Activated T-cell treated with anti-CD3 and anti-CD28 coated beads for 4 hours (primary cell): ENCODE measurements at places on chromosomes 2 and 18.

- no peak for DNase-seq
These were observed 42.7 kb upstream of the OTX1 start for GRCh38 chr2:63007813-63008458.

DNA sequence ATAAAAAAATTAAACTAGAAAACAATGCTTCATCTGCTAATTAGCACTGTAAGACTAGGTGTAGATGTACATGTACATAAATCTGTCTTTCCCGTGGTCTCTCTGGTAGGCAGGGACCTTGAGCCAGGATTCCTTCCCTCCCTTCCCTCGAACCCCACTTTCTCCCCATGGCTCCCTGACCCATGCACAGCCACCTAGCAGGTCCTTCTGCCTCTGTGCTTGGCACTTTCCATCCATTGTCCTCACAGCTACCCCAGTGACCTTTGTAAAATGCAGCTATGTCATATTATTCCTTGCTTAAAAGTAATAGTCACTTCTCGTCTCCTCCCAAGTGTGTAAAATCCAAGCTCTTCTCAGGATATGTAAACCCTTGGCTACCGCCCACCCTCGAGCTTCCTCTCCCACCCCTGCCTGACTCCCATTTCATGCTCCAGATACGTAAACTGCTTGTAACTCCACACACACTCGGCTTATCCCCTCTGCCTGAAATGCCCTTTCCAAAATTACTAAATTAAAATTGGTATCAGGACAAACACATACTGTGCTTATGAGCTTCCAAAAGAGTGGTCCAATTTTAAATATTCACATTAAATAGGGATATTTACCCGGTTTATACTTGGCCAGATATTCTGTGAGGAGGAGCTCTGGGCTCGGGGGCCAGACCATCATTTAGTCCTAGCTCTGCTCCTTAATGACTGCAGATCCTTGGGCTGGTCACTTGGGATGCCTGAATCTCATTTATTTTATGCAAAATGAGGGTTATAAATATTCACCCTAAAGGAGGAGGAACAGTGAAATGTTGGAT, 54.0 kb upstream of the RALBP1 start:
- no peak for DNase-seq

GRCh38 chr18:36335476-36336279, 38.2 kb downstream of the FHOD3 start:
- DNase-seq: no peak

DNA sequence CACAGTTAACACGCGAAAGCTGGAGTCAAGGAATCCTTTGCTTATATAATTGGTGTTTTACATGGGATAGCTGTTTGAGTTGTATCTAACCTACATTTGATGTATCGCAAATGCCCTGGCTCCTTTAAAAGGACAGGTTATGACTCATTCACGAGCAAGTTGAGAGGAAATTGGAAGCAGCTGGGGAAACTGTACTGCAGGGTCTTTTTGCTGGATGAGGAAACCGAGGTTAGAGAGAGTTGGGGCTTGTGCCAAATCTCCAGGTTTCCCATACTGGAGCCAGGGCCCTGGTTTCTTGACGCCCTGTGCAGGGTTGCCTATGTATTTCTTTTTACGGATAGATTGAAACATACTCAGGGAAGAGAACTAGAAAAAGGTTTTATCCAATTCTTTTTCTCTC, 60.0 kb upstream of the SPTBN1 start:
- no peak for DNase-seq

- DNase-seq: no peak
These were observed 63.2 kb downstream of the ADI1 start for GRCh38 chr2:3456125-3456524.

GRCh38 chr2:42359304-42359964, 1.6 kb downstream of the COX7A2L start:
- no peak for DNase-seq

GRCh38 chr2:144630459-144631215, 110.7 kb upstream of the ZEB2 start:
- DNase-seq: no peak

- no peak for DNase-seq
These were observed 137.4 kb upstream of the SH3BP4 start for GRCh38 chr2:234814374-234814773.
